ENCODE measurements at places on chromosomes 16 and 17. TPM values are rescaled to one million over a fixed set of nuclear protein-coding genes. Genes with fewer than 3 reads are reported as not detected.

Gene SPATA32
- not detected for total RNA-seq

Gene SPPL2C
- total RNA-seq = not detected

Gene MT2A
- 95.7 TPM for total RNA-seq

Gene NECAB2
- total RNA-seq = not detected

Gene TAC4
- total RNA-seq = not detected

Gene PRAC2
- total RNA-seq = not detected

Gene FBXO31
- total RNA-seq = 26.4 TPM

Gene CIBAR2
- total RNA-seq = not detected

Gene FAM20A
- total RNA-seq = not detected

Gene CDH5
- total RNA-seq = not detected

Gene WDR90
- total RNA-seq = 66.9 TPM

Gene SOST
- not detected for total RNA-seq
